ENCODE measurements at places on chromosomes 12 and 14.
A peak's percentile ranks its signal among the peaks of the same experiment; 100 is the strongest.

DNA sequence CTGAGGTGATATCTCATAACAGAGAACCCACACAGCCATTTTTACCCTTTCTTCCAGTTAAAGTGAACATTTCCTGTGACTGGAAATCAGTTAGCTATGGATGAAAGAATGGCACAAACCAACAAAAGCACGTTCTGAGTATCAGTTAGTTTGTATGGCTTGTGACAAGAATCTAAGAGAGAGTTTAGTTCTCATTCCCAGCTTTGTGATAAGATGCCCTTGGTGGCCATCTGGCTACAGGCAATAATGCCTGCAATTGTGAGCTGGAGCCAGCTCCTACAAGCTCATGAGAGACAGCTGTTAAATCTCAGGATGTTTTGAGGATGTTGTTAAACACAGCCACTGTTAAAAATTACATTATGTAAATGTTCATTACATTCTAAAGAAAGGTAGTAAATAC is 122.0 kb upstream of the FRMD6 start:
- no peak for DNase-seq

GRCh38 chr14:91307046-91307445 is 62.5 kb upstream of the GPR68 start:
- no peak for DNase-seq

- no peak for DNase-seq
Measured at GRCh38 chr14:96217376-96217913, 12.8 kb downstream of the BDKRB2 start.

GRCh38 chr12:119247007-119247719 is 68.4 kb downstream of the HSPB8 start:
- no peak for DNase-seq

- no peak for DNase-seq
Measured at GRCh38 chr14:55062517-55063351, 11.3 kb downstream of the MAPK1IP1L start.

- DNase-seq: peak; percentile 67
Measured at GRCh38 chr12:47818467-47819137, 1.1 kb downstream of the HDAC7 start.

- no peak for DNase-seq
Measured at GRCh38 chr14:68172216-68172615, 352.6 kb downstream of the RAD51B start.
